ENCODE measurements at places on chromosomes 2 and 18.

DNA sequence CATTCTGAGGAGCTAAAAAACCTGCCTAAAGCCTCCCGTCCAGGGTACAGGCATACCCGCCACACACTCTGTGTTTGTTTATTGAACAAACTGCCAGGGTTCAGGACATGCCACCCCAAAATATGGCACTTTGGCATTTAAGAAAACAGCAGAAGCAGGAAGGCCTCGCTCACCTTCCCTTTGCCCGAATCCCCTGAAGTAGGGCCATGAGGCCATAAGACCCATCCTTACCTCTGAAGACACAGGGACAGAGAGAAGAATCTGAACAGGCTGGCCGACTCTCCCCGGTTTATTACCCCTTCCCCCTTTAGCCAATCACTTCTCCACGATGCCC lies 1.7 kb upstream of the NEURL3 start:
- peak; percentile 24 for DNase-seq

DNA sequence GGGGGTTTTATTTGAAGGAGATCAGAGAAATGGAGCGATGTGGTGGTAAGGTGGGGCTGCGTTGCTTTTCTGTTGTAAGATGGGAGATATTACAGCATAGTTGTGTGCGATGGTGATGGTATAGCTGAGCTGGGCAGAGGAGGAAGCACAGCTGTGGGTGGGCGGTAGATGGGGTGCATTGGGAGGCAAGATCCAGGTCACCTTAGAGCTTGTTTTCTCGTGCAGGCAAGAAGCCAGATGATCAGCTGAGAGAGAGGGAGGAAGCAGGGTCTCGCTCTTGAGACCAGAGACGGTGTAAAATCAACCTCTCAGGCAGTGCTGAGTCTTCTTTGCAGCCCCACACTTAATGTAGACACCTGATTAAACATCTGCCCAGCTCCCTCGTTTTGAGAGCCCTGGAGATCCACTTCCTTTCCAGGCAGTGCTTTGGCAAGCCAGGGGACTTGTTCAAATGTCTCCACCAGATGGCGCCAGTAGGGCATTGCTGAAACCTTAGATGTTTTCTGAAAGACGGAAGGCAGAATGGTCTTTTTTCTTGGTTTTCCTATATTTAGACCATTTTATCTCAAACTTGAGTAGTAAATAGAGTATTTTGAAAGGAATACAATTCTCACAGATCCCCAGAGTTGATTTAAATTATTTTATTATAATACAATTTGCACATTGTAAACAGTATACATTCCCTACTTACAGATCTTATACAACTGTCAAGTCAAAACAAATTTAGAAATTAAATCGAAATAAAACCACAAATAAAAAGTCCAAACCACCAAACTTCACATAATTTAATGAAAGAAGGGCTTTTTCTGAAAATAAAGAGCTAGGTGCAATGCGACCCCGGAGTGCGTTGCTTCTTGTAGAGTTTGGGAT lies 21.1 kb upstream of the LYPD6B start:
- peak; percentile 87 for DNase-seq

DNA sequence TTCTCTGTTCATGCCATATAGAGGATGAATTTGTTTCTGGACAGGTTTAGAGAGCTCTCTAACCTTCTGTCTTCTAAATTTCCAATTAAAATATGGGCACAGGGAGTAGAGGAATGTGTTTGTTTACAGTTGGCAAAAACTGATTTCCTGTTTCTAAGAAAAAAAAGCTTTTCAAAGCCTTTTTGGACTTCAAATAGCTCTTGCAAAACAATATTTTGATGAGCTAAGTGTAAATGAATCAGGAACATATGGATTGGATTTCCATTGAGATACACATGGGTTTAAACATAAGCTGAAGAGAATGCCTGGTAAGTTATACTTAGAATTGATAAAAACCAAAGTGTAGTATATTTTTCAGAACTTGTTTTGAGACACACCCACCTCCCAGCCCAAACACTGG lies 677.5 kb downstream of the NYAP2 start:
- DNase-seq = no peak

GRCh38 chr2:85750587-85751575 lies 2.9 kb upstream of the ATOH8 start:
- DNase-seq = peak; percentile 76

GRCh38 chr2:69975136-69975852 lies 13.9 kb upstream of the ASPRV1 start:
- no peak for DNase-seq

- DNase-seq = no peak
Measured at GRCh38 chr2:15931319-15931890, 8.9 kb upstream of the MYCN start.

DNA sequence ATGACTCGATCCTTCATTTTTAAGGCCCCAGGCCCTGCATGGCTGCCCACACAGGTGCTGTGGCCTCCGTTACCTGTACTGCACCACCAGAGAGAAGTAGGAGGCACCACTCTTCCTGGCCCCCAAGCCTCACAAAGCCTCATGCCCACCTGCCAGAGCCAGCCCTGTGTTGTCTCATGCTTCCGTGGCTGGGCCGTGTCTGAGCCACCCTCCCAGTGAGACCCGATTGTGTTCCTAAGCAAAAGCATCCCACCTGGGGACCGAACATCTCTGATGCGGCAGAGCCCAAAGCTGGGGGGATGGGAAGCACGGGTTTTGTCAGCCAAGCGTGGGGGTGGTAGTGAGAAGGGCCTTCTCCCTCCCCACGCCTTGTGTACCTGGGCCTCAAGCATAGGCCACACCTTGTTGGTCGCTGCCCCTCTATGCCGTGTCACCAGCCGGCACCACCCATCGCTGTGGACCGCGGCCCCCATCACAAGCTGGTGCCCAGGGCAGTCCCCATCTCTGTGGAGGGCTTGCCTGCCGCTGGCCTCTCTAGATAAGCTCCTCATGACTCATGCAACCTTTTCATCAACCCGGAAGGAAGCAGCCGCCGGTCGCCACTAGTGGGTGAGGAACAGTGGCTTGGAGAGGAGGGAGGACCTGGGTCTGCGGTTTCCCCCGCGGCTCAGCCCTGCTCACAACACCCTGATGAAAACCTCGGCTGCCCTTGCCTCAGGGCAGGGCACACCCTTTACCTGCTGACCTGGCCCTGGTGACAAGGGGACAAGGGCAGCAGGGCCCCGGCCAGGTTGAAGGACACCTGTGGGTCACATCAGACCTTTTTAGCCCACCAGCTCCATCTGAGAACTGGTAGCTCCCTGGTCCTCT lies 2.7 kb upstream of the RNPEPL1 start:
- peak; percentile 91 for DNase-seq

- DNase-seq = no peak
Measured at GRCh38 chr2:195552581-195552980, 104.4 kb upstream of the SLC39A10 start.

- DNase-seq = no peak
Measured at GRCh38 chr2:62894966-62895631, 155.5 kb upstream of the OTX1 start.

DNA sequence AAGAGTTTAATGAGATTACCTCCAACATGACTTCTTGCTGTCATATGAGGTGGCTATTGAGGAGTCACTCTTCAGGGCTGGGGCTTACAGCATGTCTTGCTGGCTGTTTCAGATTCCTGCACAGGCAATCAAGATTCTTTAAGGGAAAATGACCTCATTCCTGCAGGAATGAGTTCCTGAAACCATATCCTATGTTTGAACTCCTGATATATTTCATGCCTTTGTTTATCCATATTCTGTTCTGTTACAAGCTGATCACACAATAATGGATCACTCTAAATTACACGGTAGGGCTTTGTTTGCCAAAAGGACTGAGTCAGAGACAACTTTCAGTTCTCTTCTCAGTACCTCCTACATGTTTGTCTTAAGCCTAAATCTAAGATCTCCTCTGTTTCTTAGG lies 879.8 kb upstream of the PIK3C3 start:
- DNase-seq = no peak

DNA sequence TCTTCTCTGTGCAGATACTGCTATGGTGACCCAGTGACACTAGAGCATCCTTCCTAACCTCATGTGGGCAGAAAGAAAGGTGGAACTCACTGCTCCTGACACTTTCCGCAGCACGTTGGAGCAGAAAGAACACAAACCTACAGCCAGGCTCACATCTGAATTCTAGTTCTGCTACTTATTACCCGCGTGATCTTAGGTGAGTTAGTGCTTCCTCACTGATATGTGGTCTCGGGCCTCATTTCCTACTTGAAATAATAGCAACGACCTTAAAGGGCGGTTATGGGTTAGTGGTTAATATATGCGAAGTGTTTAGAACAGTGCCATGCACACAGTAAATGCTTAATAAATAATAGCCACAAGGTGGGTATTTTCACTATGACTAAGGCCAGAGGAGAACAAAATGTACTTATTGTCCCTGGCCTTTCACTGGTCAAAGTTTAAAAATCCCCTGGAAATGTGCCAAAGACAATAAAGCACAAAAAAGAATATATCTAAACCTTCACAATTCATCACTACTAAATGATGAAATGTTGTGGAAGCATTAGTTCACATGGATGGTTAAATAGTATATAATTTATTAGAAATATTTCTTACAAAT lies 66.6 kb downstream of the MYOM1 start:
- DNase-seq = no peak

DNA sequence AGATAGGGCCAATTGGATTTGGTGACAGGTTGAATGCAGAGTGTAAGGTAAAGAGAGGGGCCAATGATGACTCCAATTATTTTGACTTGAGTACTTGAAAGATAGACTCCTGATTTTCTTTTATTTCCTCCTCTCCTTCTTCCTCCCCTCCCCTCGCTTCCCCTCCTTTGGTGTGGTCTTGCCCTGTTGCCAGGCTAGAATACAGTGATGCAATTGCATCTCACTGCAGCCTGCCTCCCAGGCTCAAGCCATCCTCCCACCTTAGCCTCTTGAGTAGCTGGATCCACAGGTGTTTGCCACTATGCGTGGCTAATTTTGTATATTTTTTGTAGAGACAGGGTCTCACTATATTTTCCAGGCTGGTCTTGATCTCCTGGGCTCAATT lies 2.3 kb downstream of the DGUOK start:
- DNase-seq = no peak

- no peak for DNase-seq
Measured at GRCh38 chr2:120982598-120982997, 246.9 kb downstream of the GLI2 start.

DNA sequence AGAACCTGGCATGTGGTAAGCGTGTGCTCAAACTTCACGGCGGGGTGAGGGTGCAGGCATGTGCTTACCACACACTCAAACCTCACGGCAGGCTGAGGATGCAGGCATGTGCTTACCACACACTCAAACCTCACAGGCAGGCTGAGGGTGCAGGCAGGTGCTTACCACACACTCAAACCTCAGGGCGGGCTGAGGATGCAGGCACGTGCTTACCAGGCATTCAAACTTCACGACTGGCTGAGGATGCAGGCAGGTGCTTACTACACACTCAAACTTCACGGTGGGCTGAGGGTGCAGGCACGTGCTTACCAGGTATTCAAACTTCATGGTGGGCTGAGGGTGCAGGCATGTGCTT lies 105.0 kb upstream of the ALKAL2 start:
- DNase-seq = no peak

- DNase-seq = no peak
Measured at GRCh38 chr2:205995260-205995659, 90.7 kb downstream of the INO80D start.

DNA sequence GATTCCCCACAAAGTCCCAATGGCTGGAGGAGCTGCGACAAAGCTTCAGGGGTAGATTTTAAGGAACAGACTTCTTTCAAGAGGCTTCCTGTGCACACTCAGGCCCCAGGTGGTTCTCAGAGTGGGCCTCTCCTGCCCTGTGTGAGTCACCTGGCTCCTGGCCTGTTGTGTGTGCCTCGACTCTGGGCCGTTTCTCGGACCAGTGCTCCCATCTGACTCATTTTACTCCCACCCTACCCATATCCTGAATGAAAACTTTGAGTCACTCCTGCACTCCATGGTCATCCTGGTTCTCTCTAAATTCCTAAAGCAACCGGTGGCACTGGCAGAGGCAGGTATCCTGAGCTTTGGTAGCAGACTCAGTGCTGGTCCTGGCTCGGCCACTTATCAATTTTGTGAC lies 84.1 kb downstream of the CELF4 start:
- DNase-seq = no peak

Measured in stimulated activated CD8-positive, alpha-beta memory T cell treated with anti-CD3 and anti-CD28 coated beads, Interleukin-4, amount 100 ng/mL, for 48 hours (primary cell).